CD8-positive, alpha-beta T cell (primary cell): ENCODE measurements at places on chromosomes 6 and 20.

- DNase-seq = no peak
Observed at GRCh38 chr6:132314432-132314831, 86.8 kb downstream of the MOXD1 start.

DNA sequence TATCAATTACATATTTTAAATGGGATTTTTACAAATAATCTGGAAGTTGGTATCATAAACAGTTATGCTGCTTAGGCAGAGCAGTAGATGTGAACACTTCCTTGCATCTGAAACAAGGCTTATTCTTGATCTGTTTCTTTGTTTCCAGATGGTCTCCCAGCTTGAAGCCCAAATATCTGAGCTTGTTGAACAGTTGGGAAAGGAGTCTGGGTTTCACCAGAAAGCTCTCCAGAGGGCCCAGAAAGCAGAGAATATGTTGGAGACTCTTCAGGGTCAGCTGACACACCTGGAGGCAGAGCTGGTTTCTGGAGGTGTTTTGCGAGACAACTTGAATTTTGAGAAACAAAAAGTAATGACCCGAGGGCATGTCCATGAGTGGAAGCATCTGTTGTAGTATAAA, 91.9 kb downstream of the CCDC170 start:
- DNase-seq = no peak

DNA sequence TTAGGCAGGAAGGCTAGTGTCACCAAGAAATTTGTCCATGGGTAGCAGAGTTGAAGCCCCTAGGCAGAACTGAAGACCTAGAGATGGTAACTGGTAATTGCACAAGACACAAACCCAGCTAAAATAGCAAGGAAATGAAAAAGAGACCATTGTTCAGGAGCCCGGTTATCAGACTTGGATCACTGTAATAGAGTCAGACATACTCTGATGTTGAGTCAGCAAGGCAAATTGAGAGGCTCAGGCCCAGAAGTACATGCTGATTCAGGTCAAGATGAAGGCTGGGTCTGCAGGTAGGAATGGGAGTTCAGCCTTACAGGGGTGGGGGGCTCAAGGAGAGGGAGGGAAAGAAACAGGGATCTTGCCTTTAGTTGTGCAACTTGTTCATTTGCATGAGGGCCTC, 6.5 kb upstream of the TMEM242 start:
- no peak for DNase-seq

DNA sequence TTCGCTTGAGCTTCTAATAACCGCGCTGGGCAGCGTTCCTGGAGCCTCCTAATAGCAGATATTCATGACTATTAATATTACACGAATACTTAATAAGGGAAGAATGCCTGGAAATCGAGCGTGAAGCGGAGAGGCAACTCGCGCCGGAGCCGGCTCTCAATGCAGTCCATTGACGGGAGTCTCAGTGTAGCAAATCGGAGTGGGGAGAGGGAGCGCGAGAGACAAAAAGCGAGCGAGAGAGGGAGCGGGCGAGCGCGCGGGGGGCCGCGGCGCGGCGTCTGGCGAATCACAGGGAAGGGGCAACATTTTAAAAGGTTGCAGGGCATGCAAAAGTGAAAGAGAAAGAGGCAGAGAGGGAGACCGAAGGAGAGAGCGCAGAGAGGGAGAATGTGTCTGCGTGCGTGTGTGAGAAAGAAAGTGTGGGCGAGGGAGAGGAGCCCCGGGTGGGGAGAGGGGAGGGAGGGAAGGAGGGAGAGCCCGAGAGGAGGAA, 2.9 kb downstream of the TFAP2A start:
- no peak for DNase-seq

DNA sequence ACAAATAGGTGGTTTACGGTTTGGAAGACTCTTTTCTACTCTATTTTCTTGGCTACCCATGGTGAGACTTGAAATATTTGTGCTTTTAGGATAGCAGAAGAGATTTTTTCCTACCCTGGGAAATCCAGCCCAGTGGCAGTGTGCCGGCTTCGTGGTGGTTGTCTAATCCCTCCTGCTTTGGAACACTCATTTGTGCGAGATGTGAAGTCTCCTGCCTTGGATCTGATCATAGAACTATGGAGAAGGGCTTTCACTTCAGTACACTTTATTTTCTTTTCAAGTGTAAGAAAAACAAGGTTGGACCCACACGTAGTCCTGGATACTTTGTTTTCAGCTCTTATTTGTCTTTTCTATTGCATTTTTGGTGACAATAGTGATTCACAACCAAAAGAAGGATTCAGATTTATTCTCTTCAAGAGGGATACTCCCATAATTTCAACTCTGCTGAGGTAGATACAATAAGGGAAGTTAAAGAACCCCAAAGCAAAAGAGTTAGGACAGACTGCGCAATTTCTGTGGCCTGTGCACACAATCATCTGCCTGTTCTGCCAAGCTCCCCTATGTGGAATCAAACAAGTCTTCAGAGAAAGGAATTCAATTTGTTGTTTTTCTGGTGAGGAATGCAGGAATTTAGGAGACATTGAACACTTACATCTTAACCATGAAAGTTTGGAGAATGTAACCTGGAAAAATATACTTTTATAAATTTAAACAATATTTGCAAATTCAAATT, 413.2 kb downstream of the GJA1 start:
- no peak for DNase-seq

DNA sequence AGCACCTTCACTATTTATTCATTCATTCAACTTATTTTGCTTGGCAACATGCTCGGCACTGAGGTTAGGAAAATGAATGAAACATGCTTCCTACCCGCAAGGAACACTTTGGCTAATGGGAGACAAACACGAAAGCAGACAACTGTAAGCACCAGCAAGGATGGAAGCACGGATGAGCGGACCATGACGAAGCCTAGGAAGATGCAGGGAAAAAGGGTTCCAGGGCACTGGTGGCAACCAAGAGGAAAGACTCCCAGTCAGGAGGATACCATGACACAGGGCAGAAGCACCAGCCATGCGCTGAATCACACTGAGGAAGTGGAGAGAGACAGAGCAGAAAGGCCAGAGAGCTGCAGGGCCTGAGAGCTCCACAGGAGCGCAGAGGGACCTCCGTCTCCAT, 9.8 kb downstream of the PDE10A start:
- DNase-seq = no peak

GRCh38 chr6:137830511-137830911, 36.5 kb upstream of the TNFAIP3 start:
- DNase-seq = no peak

DNA sequence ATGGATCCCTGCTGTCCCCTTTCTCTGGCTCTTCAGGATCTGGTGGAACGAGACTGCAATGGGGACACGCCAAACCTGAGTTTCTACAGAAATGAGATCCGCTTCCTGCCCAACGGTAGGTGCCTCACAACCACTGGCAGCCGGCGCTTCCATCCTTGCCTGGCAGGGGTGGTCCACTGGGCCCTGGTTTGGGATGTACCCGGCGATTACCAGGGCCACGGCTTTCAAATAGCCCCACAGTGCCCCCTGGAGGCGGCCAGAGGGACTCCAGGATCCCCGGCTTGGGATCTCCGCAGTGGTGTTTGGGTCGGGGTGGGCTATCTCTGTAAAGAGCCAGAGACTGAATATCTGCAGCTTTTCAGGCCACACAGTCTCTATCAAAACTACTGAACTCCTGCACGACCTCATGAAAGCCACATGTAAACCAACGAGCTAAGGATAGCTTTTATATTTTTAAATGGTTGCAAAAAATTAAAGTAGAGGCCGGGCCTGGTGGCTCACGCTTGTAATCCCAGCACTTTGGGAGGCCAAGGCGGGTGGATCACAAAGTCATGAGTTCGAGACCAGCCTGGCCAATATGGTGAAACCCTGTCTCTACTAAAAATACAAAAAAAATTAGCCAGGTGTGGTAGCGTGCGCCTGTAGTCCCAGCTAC, 3.7 kb downstream of the OGFR start:
- peak; percentile 78 for DNase-seq

- DNase-seq = no peak
Observed at GRCh38 chr20:48709744-48710143, 118.1 kb downstream of the PREX1 start.

DNA sequence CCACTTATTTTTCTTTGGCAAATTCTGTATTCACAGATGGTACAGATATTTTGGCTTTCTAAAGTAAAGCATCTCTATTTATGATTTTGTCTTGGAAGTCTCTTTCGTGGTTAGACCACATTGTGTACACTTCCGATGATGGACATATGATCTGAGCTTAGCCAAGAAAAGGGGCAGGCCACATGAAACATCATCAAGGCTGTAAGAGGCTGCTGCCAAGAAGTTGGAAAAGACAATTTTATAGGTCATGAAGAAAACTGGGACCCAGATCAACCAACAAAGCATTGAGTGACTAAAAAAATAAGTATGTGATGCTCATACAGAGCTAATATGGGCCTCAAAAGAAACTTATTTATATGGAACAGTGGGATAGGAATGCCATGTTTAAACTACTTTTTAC, 266.4 kb downstream of the HAO1 start:
- DNase-seq = no peak

GRCh38 chr6:35903679-35904078, 17.2 kb downstream of the SRPK1 start:
- no peak for DNase-seq

- DNase-seq = no peak
Observed at GRCh38 chr20:21557241-21558020, 43.6 kb upstream of the NKX2-2 start.

DNA sequence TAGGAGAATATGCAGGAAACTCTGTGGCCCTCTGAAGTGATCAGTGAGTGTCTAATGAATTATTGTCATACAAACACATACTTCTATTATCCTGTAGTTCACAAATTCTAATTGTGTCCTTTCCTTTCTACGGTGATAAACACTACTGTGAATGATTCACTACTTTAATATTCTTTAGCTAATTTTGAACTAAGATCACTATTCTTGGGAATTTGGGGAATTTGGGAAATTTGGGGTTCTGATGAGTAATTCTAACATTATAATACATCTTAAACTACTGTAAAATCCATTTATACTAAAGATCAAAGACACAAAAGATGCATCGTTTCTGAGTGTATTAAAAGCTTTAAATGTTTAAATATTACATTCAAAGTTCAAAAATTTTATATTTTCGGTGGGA, 1287.2 kb upstream of the CITED2 start:
- DNase-seq = no peak

- no peak for DNase-seq
Observed at GRCh38 chr6:163626073-163626867, 211.8 kb downstream of the QKI start.

DNA sequence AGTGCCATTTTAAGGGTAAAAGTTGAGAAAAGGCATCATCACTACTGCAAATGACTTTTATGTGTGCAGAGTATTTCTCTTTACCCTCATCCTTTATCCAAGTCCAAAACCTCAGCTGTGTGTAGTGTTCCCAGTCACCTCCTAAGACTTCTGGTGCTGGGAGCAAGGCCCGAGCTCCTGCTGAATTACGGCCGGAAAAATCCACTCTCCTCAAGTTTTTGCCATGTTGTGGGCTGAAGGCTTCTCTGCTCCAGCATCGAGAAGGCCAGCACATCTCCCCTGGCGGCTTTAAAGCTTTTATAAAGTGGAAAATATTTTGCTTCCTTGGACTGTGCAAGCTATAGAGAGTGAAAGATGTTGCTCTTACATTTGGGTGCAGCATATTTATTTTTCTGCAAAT, 153.2 kb upstream of the THBS2 start:
- no peak for DNase-seq

DNA sequence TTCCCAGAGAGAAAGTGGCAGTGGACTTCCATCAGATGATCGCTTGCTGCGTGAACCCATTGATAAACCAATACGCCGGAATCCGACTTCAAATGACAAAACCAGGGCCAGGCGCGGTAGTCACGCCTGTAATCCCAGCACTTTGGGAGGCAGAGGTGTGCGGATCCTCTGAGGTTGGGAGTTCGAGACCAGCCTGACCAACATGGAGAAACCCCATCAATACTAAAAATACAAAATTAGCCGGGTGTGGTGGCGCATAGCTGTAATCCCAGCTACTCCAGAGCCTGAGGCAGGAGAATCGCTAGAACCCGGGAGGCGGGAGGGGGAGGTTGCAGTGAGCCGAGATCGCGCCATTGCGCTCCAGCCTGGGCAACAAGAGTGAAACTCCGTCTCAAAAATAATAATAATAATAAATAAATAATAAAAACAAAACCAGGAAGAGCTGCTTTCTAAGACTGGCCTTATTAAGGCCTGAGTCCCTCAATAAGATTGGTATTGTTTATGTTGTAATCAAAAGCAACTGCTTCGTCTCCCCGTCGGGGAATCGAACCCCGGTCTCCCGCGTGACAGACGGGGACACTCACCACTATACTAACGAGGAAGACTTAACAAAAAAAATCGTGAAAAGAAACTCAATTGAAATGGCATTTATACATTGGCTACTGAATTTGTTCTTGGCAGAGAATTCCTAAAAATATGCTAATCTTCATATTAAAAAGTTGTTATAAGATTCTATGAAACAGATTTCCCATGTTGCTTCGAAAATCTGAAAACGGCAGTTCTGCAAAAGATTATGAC, 110.2 kb upstream of the ZNF184 start:
- DNase-seq = no peak

DNA sequence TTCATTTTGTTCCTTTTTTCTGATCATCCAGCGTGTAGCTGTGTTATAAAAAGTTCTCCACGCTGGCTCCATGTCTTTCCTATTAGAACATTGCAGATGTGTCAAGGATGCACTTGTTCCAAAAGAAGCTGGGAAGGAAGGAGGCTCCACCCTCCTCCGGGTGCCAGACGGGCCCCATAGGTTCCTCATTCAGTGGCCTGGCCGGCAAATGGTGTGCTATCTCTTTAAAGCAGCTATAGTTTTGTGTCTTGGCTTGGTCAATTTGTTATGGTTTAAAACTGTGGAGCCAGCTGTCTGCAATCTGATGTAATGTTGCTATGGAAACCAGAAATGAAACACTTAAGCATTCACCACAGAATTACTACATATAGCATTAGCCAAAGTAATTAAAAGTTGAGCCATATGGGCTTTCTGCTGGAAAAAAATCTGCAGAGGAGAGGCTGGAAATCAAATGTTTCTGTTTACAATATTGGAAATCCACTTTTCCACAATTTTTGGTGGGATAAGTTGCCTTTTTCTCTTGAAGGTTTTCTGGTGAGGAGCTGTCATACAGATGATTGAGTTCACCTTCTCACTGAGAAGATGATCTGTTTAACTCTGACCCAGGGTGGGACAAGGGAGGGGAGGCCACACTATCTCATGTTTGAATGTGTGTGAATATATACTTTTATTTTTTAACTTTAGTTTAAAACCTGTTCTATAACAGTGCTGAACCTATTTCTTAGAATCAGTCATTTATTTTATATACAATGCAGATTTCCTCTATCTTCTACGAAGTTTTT, 167.4 kb downstream of the SASH1 start:
- no peak for DNase-seq

DNA sequence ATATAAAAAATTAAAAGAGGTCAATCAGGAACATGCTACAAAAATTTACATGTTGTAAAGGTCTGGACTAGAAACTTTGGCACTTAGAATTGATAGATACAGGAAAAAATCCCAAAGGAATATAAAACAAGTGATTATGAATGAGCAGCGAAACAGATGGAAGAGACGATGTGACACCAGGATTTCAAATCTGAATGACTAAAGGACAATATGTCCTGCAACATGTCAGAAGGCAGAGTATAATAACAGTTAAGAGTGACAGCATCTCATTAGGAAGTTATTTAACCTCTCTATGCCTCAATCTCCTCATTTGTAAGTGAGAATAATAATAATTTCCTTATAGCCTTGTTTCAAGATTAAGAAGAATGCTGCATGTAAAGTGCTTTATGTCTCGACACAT, 50.3 kb downstream of the FRK start:
- DNase-seq = no peak

GRCh38 chr6:85063611-85064010, 299.2 kb upstream of the TBX18 start:
- no peak for DNase-seq

GRCh38 chr6:63600136-63600535, 27.9 kb downstream of the LOC128125822 start:
- no peak for DNase-seq
